ENCODE measurements at places on chromosomes 16 and 17. TPM values are rescaled to one million over a fixed set of nuclear protein-coding genes. Genes with fewer than 3 reads are reported as not detected.

Gene HSF5
- not detected for polyA plus RNA-seq

Gene SLC47A1
- 0.14 TPM for polyA plus RNA-seq

Gene RAB40B
- polyA plus RNA-seq = 15.8 TPM

GRCh38 chr17:80409626-80410025, 5.3 kb upstream of the ENDOV start:
- no peak for DNase-seq
- no peaks in the 10 kb centered on the region for H3K36me3 ChIP-seq
- H3K4me1 ChIP-seq = no peaks in the 10 kb centered on the region

- H3K4me1 ChIP-seq = no peaks in the 10 kb centered on the region
- H3K27me3 ChIP-seq = no peaks in the 10 kb centered on the region
- H3K4me3 ChIP-seq = no peak overlapping the region
- DNase-seq = no peak
- H3K36me3 ChIP-seq = no peaks in the 10 kb centered on the region
- no peak overlapping the region for H3K27ac ChIP-seq
Measured at GRCh38 chr17:67035131-67036083, 8.9 kb upstream of the CACNG1 start.

GRCh38 chr17:19011581-19011980, 7.0 kb upstream of the FAM83G start:
- DNase-seq = no peak
- no peaks in the 10 kb centered on the region for H3K4me1 ChIP-seq
- H3K4me3 ChIP-seq = no peak overlapping the region
- no peak overlapping the region for H3K27ac ChIP-seq

DNA sequence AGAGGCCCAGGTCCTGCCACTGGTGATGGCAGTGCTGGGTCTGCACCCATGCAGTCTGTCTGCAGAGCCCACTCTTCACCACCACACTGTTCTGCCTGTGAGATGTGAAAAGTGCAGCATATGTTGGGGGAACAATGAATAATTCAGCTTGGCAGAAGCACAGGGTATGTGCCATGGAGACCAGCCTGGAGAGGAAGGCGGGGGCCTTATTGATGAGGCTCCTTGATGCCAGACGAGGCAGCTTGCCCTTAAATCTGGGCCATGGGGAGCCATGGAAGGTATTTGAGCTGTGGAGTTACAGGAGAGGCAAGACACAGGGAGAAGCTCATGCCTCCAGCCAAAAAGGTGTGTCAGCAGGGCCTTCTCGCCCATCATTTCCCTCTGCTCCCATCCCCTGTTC, 124.7 kb downstream of the C16orf78 start:
- H3K36me3 ChIP-seq = no peaks in the 10 kb centered on the region
- H3K27ac ChIP-seq = no peak overlapping the region
- H3K27me3 ChIP-seq = no peaks in the 10 kb centered on the region
- H3K4me1 ChIP-seq = no peaks in the 10 kb centered on the region
- H3K4me3 ChIP-seq = no peak overlapping the region

- no peak overlapping the region for H3K4me3 ChIP-seq
- H3K27ac ChIP-seq = no peak overlapping the region
- H3K4me1 ChIP-seq = no peaks in the 10 kb centered on the region
Measured at GRCh38 chr17:16988749-16989229, 16.9 kb upstream of the TNFRSF13B start.

DNA sequence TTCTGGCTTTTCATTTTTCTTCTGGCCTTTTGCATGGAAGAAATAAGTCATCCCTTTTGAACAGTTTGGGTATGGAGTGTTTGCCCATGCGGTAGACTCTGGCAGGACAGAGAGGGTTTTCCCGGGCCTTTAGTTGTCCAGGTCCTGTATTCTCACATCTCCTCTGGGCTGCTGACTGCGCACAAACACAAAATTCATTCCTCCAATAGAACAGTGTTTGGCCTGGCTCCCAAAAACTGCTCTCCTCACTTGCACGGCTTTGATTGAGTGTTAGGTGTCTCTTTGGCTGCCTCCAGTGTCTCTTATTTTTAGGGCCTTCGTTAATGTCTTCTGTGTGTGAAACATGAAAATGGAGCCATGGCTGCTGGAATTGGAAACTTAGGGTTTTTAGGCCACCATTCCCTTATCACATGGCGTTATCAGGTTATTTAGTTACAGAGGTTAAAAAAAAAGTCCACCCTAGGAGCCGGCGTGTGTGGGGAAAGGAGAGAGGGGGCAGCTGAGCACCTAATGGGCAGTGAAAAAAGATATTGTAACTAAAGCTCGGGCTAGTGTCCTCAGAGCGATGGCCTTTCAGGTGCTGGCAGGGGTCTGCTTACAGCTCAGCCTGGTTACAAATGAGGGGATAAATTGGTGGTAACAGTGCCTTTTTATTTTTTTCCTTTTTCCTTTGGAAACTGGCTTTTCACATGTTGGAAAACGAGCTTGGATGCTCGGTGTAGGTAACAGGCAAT, 47.3 kb downstream of the PRKCA start:
- peaks cover 18% of the 10 kb centered on the region for H3K4me1 ChIP-seq
- DNase-seq = no peak
- no peak overlapping the region for H3K4me3 ChIP-seq
- no peaks in the 10 kb centered on the region for H3K36me3 ChIP-seq

GRCh38 chr16:26491101-26491670, 575.5 kb upstream of the C16orf82 start:
- no peak overlapping the region for H3K27ac ChIP-seq
- no peak for DNase-seq
- no peaks in the 10 kb centered on the region for H3K36me3 ChIP-seq
- no peaks in the 10 kb centered on the region for H3K4me1 ChIP-seq
- no peaks in the 10 kb centered on the region for H3K27me3 ChIP-seq
- no peak overlapping the region for H3K4me3 ChIP-seq

GRCh38 chr16:72621651-72622050, 426.3 kb downstream of the ZFHX3 start:
- H3K27me3 ChIP-seq = no peaks in the 10 kb centered on the region
- H3K36me3 ChIP-seq = no peaks in the 10 kb centered on the region
- H3K4me3 ChIP-seq = no peak overlapping the region
- no peak for DNase-seq
- no peaks in the 10 kb centered on the region for H3K4me1 ChIP-seq

DNA sequence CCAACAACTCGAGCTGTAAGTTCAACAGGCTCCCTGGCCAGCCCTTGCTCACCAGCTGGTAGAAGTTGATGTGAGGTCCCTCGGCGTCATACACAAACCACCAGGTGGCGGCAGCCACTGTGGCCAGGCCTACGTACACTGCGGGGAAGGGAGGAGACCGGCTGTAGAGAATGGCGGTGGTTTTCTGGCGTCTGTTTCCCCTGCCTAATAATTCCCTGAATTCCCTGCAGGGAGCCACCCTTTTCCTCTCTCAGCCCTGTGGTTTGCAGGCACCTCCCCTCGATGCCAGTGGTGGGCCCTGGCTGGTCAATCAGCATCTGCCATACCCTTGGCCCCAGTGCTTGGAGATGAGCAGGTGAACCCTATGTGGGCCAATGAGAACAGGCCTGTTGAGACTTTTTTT, 18.9 kb upstream of the P2RX1 start:
- H3K27me3 ChIP-seq = no peaks in the 10 kb centered on the region
- no peak overlapping the region for H3K4me3 ChIP-seq
- H3K36me3 ChIP-seq = peaks cover 5% of the 10 kb centered on the region
- peak; percentile 59 for DNase-seq

DNA sequence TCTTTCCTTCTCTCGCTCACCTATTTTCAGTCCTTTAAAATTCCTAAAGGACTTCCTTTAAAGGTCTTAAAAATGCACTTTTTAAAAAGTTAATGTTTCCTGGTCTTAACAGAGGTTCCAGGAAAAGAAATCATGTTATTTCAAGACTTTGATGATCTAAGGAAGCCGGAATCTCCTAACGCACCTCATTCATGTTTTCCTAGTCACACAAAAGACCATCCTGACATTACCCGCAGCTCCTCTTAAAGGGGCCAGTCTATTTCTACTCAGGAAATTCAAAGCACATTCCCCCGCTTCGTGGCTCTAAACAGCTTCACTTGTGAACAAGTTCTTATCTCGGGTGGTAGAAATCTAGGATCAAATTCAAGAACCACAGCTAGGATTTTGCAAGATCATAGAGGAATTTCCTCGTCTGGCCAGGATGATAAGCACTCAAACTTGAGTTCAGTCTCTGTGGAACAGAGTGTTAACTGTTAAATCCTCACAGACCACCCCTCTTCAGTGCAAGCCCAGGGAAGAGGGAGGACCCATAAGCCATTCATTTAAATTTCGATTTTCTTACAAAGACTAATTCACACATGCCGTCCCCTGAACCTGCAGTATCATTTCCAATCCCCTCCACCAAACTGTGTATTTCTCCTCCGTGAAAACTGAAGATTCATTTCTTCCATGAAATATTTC, 137.1 kb upstream of the AXIN2 start:
- H3K27me3 ChIP-seq = no peaks in the 10 kb centered on the region
- no peak for DNase-seq
- no peak overlapping the region for H3K27ac ChIP-seq
- H3K36me3 ChIP-seq = no peaks in the 10 kb centered on the region
